Right atrium auricular region (tissue), 2 donors: ENCODE measurements at places on chromosomes 5 and 9. TPM values are rescaled to one million over a fixed set of nuclear protein-coding genes. Genes with fewer than 3 reads are reported as not detected.
A peak's percentile ranks its signal among the peaks of the same experiment; 100 is the strongest.

The TRIM14 gene
- 1.8 TPM for total RNA-seq

The GFRA3 gene
- 0.85 TPM for total RNA-seq

DNA sequence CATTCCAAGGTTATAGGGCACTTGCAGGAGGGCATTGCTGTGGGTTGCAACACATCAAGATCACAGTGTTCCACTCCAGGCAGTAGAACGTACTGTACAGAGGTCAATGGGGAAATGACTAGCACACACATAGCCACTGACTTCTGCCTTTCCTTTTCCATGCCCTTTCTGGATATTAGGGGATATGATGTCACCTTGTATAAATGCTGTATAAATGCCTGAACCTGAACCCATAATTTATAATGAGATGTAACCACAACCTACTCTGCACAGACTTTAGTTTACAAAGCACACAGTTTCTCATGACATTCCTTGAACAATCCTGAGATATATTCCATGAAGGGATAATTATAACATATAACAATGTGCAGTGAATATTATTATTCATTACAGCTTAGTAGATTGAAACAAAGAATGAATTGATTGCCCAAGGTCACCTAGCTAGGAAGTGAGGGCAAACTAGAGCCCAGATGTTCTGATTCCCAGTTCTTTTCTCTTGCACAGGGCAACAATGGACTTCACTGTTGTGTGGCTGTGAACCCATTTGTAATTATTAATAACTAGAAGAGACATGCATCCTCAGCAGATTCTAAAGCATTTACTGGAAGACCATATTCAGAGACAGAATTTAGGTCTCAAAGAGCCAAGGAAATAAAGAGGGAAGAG lies 5.6 kb upstream of the ABLIM3 start:
- no peaks in the 10 kb centered on the region for H3K4me1 ChIP-seq
- no peaks in the 10 kb centered on the region for H3K36me3 ChIP-seq
- no peaks in the 10 kb centered on the region for H3K27me3 ChIP-seq
- H3K4me3 ChIP-seq: no peak overlapping the region
- H3K27ac ChIP-seq: peak overlapping the region; percentile 89
- no peak for DNase-seq

- no peak for DNase-seq
- H3K36me3 ChIP-seq: no peaks in the 10 kb centered on the region
- H3K27me3 ChIP-seq: no peaks in the 10 kb centered on the region
- H3K4me3 ChIP-seq: no peak overlapping the region
- H3K27ac ChIP-seq: no peak overlapping the region
Observed at GRCh38 chr9:8486095-8486494, 686.5 kb upstream of the DMAC1 start.

The PRDM12 gene
- total RNA-seq: not detected

DNA sequence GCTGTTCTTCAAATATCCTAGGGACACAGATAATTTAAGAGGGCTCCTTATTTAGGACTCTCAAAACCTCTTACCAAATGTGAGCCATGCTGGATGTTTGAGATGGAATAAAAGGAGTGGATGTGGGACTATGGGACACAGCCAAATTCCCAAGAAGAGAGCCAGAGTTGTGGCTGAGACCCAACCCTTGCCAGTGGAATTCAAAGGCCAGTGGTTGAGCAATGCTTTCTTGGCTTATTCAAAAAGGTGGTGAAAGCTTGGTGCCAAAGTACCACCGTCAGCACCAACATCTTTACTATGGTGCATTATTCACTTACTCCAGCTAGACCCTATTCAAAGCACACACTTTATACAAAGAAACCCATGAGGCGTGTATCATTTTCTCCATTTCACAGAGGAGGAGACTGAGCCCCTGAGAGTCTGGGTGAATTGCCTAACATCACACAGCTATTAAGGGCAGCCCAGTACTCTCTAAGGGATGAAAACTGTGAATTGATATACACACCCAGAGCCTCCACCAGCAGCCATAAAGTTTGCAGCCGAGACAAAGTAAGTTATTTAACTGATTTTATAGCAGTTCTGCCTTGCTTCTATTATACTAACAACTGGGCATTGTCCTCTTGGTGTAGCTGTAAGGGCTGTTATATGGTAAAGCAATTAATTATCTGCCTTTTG lies 391.7 kb downstream of the ACTL7B start:
- no peaks in the 10 kb centered on the region for H3K4me1 ChIP-seq
- H3K27me3 ChIP-seq: no peaks in the 10 kb centered on the region
- DNase-seq: no peak
- no peaks in the 10 kb centered on the region for H3K36me3 ChIP-seq

The KIF20A gene
- 4.3 TPM for total RNA-seq

DNA sequence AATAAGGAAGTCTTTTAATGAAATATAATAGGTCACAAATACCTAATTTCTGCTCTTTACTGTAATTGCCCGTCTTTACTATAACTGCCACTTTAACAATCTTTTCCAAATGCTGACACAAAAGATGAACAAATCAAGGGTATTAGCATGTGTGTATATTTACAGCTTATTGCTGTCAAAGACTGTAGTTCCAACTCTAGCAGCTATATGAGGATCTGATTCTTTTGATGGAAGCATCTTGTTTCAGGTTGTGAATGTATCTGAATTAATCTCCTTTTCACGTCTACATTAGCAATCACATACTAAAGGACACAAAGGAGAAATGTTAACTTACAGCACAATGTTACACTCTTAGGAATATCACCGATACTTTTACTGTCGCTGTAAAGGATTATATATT lies 27.9 kb downstream of the RFX3 start:
- H3K27ac ChIP-seq: no peak overlapping the region
- no peak overlapping the region for H3K4me3 ChIP-seq
- no peaks in the 10 kb centered on the region for H3K27me3 ChIP-seq
- no peak for DNase-seq
- no peaks in the 10 kb centered on the region for H3K4me1 ChIP-seq

The MEGF10 gene
- total RNA-seq: 0.71 TPM

GRCh38 chr9:18488886-18489285 lies 14.9 kb downstream of the ADAMTSL1 start:
- no peaks in the 10 kb centered on the region for H3K36me3 ChIP-seq
- no peak for DNase-seq
- H3K4me3 ChIP-seq: no peak overlapping the region
- H3K4me1 ChIP-seq: no peaks in the 10 kb centered on the region
- no peaks in the 10 kb centered on the region for H3K27me3 ChIP-seq

DNA sequence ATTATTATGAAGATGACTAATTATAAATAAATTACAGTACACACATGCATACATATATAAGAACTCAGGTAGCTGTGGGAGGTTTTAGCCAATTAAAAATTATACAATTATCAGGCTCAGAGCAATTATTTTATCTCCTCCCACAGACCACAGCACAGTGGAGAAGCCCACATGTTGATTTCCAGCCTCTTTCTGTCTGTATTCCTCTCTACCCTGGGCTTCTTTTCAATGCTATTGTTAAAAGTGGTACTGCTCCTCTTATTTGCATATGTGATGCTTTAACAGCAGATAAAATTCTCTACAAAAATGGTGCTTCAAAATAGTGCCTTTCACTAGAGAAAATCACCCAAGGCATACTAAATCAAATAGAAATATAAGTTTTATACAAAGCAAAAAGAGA lies 218.7 kb downstream of the NFIB start:
- H3K4me1 ChIP-seq: no peaks in the 10 kb centered on the region
- no peaks in the 10 kb centered on the region for H3K27me3 ChIP-seq
- no peaks in the 10 kb centered on the region for H3K36me3 ChIP-seq
- H3K27ac ChIP-seq: peak overlapping the region; percentile 73
- DNase-seq: no peak

The NCBP1 gene
- 14.1 TPM for total RNA-seq

GRCh38 chr9:122138560-122139268 lies 20.9 kb downstream of the NDUFA8 start:
- H3K27me3 ChIP-seq: no peaks in the 10 kb centered on the region
- H3K4me1 ChIP-seq: peaks cover 38% of the 10 kb centered on the region
- no peak overlapping the region for H3K27ac ChIP-seq
- H3K36me3 ChIP-seq: peaks cover 14% of the 10 kb centered on the region
- DNase-seq: no peak

The CDH18 gene
- total RNA-seq: not detected

The COMMD10 gene
- total RNA-seq: 43.6 TPM
